Activated CD8-positive, alpha-beta memory T cell treated with anti-CD3 and anti-CD28 coated beads for 1 hour (primary cell): ENCODE measurements at places on chromosomes 2 and 18.

DNA sequence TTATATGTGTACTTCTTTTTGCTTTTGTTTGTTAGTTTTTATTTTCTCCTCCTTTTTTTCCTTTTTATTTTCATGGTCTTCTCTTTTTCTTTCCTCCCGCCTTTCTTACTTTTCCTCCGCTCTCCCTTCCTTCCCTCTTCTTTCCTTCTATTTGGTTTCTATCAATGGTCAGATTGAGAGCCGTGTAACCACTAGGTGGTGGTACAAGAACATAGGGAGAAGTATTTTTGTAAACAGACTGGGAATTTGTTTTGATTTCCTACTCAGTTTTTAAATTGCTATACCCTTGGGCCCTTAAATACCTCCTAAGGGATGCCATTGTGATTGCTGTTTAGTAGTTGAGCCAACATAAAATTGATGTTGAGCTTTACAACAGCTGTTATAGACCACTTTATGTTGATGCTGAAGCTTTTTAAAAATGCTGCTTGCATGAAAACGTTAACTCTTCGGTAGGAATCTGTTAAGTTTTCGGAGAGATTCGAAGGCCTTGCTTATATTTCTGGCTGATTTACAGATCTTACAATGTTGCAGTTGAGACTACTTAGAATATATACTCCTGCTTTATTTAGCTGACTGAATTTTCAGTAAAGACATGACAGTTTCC is 124.2 kb downstream of the UBE2E3 start:
- no peak for DNase-seq

- no peak for DNase-seq
These were observed 7.8 kb downstream of the CCNT2 start for GRCh38 chr2:134926231-134926931.

GRCh38 chr2:54295911-54296310 is 39.9 kb upstream of the TSPYL6 start:
- DNase-seq, result no peak

DNA sequence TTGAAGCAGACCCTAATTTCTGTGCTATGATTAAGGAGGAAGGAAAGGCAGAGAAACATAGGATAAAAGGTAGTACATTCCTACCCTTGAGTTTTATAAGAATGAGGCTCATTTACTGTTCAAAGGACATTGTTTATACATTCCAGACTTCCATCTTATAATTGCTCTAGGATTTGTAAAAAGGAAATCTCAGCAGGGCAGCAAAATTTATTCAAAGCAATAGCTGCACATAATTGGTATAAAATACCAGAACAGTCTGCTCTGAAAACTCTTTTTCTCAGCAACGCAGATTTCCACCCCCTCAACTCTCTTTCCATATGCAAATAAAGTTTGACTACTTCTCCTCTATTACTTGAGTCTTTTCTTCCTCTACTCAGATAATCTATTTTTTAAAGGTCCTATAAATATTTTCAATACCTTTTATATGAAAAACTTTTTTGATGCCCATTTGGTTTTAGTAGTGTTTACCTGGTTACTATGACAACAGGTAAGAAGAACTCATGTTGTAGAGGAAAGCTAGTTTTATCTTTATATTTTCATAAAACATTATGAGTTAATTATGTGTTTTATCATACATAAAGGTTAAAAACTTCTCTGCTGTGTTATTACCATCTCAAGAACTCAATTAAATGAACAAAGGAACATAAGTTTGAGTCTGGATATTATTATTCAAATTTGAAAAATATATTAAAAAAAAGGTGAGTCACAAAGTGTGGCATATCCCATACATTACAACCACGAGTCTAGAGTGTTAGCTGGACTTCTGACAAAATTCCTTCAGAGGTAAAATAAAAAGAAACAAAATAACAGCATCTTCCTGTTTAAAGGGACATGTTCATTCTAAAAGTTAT is 19.9 kb downstream of the RBMS1 start:
- no peak for DNase-seq

GRCh38 chr2:134396493-134396892 is 142.6 kb downstream of the MGAT5 start:
- no peak for DNase-seq

DNA sequence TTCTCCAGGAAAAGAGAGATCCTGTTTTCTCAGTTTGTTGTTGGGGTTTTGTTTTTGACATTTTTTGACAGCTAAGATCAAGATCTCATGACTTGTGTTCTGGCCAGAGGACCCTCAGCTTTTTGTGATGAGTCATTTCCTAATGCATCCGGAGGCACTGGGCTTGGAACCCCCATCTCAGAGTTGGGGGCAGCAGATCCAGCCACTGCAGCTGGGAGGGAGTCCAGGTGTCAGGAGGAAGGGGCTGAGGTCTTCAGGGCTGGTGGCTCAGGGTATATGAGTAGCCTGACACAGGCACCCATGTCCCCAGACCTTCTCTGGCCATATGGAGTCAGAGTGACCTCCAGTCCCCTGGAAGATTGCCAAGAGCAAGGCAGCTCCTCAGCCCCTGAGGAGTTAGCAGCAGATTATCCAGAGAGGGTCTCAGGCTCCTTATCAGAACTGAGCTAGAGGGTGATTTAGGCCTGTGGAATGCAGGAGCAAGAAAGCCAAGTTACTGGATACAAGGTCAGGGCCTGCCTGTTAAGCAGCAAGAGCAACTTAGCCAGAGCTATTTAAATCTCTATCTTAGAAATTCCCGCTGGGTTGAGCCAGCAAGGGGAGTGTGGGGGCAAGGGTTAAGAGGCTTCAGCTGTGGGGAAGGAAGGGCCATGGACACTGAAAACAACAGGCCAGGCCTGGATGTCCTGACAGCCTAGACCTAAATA is 62.4 kb downstream of the TANC1 start:
- DNase-seq, result no peak

- DNase-seq, result no peak
These were observed 70.3 kb downstream of the CERKL start for GRCh38 chr2:181586569-181587081.
